Right atrium auricular region (tissue), 2 donors: ENCODE measurements at places on chromosomes 5 and 9.

GRCh38 chr9:21287280-21287679 is 17.8 kb downstream of the IFNA5 start:
- no peak overlapping the region for H3K4me3 ChIP-seq
- no peak for DNase-seq
- H3K36me3 ChIP-seq: no peaks in the 10 kb centered on the region
- H3K27me3 ChIP-seq: no peaks in the 10 kb centered on the region

GRCh38 chr9:115132648-115133047 is 14.7 kb upstream of the TNC start:
- H3K27me3 ChIP-seq: no peaks in the 10 kb centered on the region
- H3K27ac ChIP-seq: no peak overlapping the region
- no peak overlapping the region for H3K4me3 ChIP-seq
- no peaks in the 10 kb centered on the region for H3K4me1 ChIP-seq
- no peaks in the 10 kb centered on the region for H3K36me3 ChIP-seq

DNA sequence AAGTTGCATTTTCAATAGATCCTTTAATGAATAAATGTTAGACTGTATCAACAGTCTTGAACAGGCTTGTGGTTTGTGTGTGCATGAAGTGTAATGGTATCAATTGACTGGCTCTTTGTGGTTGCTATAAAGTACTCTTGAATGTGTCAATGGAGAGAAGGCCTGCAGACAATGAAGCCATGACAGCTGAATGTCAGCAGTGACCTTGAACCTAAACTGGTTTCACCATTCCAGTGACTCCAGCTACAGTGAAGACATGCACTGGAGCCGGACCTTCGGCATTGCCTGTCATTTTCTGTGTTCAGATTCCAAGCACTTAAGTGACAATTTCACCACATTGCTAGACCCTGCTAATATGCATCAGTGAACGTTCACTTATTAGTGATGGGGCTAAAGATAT is 276.0 kb upstream of the TMEM161B start:
- H3K27ac ChIP-seq: no peak overlapping the region
- no peak overlapping the region for H3K4me3 ChIP-seq
- H3K36me3 ChIP-seq: no peaks in the 10 kb centered on the region
- DNase-seq: no peak
- H3K27me3 ChIP-seq: no peaks in the 10 kb centered on the region

DNA sequence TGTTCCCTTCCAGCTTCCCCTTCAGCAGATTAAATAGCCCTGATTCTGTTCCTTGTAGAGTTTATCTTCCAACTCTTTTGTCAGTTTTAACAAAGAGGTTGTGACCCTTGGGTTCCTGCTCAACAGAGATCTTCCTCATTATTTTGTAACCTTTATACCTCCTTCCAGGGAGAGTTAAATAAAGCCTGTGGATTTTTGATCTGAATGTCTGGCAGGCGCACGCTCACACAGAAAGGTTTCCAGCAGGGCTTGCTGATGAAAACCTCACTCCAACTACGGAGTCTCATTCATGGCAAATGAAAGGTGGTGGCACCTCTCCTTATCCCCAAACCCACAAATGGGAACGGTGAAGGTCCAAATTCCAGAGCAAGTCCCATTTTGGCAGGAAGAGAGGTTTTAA is 129.0 kb downstream of the SREK1 start:
- no peak overlapping the region for H3K27ac ChIP-seq
- H3K4me3 ChIP-seq: no peak overlapping the region
- H3K27me3 ChIP-seq: no peaks in the 10 kb centered on the region
- no peaks in the 10 kb centered on the region for H3K36me3 ChIP-seq
- H3K4me1 ChIP-seq: no peaks in the 10 kb centered on the region

DNA sequence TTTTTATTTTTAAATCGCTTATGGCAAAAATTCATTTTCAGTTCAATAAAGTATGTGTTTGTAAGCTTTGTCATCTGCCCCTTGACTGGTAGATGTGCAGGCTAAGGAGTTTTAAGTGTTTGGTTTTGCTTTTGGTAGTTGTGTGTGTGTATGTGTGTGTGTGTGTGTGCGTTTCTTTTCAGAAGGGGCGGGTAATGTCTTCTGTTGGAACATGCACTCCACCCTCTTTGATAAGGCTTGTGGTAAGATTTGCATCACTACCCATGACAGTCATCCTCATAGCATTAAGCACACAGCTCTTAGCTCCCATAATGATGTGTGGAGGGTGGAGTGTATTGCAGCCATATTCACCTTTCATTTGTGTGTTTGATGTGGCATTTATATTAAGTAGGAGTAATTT is 92.1 kb upstream of the FSD1L start:
- H3K36me3 ChIP-seq: no peaks in the 10 kb centered on the region
- H3K4me1 ChIP-seq: no peaks in the 10 kb centered on the region
- no peak overlapping the region for H3K27ac ChIP-seq

DNA sequence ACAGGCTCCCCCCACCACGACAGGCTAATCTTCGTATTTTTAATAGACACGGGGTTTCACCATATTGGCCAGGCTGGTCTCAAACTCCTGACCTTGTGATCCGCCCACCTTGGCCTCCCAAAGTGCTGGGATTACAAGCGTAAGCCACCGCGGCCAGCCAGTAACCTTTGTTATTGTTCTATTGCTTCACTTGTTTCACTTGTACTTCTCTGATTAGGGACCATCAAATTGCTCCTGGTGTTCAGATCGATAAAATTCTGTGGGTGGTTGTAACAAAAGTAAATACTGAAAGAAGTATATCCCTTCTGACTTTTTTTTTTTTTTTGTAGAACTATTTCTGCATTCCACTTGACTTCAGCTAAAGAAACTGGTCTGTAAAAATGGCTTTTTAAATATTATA is 445.5 kb upstream of the CDH10 start:
- H3K4me3 ChIP-seq: no peak overlapping the region
- no peaks in the 10 kb centered on the region for H3K4me1 ChIP-seq
- no peak for DNase-seq

- no peaks in the 10 kb centered on the region for H3K4me1 ChIP-seq
- H3K27ac ChIP-seq: no peak overlapping the region
These were observed 402.3 kb upstream of the ADAMTSL1 start for GRCh38 chr9:18071651-18072060.

DNA sequence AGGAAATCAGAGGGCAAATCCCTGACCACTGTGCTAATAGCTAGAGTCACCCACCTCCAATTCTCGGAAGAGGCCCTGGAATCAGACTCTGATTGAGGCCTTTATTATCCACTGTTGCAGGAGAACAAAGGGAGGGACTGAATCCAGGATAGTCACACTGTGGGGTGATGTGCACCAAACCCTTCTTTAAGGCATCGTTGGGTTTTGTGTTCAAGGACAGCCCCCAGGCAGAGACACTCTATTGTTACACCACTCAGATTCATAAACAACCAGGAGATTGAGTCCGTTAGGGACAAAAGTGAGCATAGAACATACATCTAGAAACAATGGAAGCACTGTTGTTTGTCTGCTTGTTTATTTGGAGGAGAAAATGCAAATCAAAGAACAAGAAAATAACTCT is 124.6 kb upstream of the TBCA start:
- no peak overlapping the region for H3K4me3 ChIP-seq
- no peak overlapping the region for H3K27ac ChIP-seq
- H3K36me3 ChIP-seq: no peaks in the 10 kb centered on the region
- H3K4me1 ChIP-seq: no peaks in the 10 kb centered on the region

DNA sequence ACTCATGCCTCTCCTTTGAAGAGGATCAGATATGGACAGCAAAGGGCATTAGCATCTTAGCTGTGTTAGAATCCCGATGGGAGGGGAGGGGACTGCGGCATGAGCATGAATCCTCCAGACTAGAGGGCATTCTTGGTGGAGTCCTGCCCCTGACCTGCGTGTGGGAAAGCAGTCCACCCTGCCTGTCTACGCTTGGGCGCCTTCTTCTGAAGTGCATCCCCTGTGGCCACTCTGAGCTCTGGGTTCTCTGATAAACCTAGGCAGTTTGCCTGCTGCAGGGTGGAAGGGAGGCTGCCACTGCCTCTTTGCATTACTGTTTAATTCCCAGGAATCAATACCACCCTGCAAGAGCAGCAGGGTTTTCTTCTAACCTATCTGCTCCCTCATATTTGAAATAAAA is 169.3 kb downstream of the INSYN2B start:
- H3K27ac ChIP-seq: no peak overlapping the region
- no peaks in the 10 kb centered on the region for H3K36me3 ChIP-seq
- no peak overlapping the region for H3K4me3 ChIP-seq
- no peaks in the 10 kb centered on the region for H3K27me3 ChIP-seq

DNA sequence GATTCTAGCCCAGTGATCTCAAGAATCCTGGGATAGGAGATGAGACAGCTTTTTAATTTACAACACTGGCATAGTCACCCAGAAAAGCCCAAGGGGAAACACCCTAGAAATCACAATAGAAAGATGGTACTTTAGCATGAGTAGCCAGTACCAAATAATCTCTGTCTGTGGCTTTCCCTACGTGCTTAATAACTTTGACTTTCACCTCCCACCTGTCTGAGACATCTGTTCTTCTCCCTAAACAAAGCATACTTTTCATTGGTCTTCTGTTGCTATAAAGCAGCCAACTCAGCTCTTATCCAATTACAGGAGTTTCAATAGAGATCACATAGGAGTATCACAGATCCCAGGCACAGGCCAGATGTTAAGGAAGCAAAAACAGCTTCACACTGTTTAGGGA is 10.4 kb downstream of the MARCHF3 start:
- no peak overlapping the region for H3K4me3 ChIP-seq
- H3K36me3 ChIP-seq: no peaks in the 10 kb centered on the region
- H3K27ac ChIP-seq: no peak overlapping the region
- H3K4me1 ChIP-seq: no peaks in the 10 kb centered on the region
- no peak for DNase-seq
- no peaks in the 10 kb centered on the region for H3K27me3 ChIP-seq

DNA sequence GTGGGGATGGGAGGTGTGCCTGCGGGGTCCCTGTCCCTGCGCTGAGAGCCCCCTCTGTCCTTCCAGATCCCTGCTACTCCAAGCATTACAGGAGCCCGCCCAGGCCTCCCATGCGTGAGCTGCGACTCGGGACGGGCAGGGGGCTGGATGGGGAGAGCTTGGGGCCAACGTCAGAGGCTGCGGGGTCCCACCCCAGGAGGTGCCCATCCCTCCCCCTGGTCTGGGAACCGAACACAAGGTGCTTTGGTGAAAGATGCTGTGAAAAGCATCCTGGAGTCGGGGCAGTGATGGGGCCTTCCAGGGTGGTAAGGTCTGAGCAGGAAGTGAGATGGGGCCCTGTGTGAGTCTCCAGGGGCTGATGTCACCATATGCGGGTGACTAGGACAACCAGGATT is 2.7 kb downstream of the LCN9 start:
- no peaks in the 10 kb centered on the region for H3K36me3 ChIP-seq
- no peak overlapping the region for H3K27ac ChIP-seq
- no peak for DNase-seq
- no peaks in the 10 kb centered on the region for H3K27me3 ChIP-seq
- H3K4me3 ChIP-seq: no peak overlapping the region
- no peaks in the 10 kb centered on the region for H3K4me1 ChIP-seq

DNA sequence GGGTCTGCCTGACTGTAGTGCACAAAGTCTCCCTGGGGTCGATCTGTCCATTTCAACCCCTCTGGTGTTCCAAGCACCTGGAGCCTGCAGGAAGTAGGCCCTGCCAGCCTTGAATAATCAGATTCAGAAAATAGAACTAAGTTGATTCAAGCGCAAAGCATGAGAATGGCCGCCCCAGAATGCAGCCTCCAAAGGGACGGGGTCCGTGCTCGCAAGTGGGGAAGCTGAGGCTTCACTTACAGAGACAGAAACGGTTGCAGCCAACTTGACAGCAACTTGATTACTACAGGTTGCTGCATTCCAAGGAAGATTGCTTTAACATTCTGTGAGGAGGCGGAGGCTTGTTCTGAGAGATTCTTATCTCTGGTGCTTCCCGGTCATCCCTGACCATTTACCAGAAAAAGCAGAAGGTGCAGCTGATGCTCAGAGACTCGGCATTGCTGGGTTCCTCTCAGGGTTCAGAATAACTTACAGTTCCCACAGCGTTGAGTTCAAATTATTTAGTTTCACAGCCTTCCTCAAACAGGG is 14.9 kb upstream of the LRRC14B start:
- no peaks in the 10 kb centered on the region for H3K36me3 ChIP-seq
- no peaks in the 10 kb centered on the region for H3K4me1 ChIP-seq
- H3K27ac ChIP-seq: no peak overlapping the region

DNA sequence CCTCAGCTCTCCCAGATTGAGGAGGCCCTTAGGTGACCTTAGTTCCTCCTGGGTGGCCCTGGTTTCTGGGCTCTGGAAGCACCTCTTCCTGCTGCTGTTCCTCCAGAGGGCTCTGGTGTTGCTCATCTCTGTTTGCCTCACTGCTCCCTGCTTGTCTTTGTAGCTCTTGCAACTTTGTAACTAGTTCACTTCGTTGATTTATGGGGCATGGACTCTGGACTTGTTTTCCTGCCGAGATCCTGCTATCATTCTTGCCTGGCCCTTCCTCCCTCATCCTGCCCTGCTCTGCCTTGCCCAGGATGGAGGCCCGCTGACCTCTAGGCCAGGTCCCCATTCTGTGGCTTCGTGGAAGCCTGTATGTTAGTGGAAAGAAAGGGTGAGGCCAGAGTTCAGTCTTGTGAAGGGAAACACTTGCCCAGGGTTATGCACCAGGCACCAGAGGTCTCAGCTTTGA is 169.3 kb downstream of the MACROH2A1 start:
- H3K27me3 ChIP-seq: no peaks in the 10 kb centered on the region
- no peaks in the 10 kb centered on the region for H3K4me1 ChIP-seq
- no peaks in the 10 kb centered on the region for H3K36me3 ChIP-seq
- no peak for DNase-seq

DNA sequence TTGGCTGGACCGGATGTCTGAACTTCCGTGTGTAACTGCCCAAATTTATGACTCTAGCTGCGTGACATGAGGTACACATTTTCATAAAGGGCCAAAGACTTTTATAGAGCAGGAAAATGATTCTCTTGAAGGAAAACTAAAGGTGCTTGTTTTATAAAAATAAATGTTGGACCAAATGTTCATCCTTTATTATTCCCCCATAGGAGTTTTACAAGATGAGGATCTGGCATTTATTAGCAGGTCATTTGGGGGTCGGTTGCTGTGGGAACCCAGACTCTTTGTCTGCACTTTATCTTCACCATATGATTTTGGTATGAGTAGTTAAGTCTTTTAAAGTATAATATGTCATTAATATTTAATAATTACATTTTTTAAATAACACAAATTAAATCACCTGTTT is 571.2 kb downstream of the EFNA5 start:
- no peaks in the 10 kb centered on the region for H3K27me3 ChIP-seq
- no peaks in the 10 kb centered on the region for H3K4me1 ChIP-seq
- no peak overlapping the region for H3K4me3 ChIP-seq
- H3K36me3 ChIP-seq: no peaks in the 10 kb centered on the region

DNA sequence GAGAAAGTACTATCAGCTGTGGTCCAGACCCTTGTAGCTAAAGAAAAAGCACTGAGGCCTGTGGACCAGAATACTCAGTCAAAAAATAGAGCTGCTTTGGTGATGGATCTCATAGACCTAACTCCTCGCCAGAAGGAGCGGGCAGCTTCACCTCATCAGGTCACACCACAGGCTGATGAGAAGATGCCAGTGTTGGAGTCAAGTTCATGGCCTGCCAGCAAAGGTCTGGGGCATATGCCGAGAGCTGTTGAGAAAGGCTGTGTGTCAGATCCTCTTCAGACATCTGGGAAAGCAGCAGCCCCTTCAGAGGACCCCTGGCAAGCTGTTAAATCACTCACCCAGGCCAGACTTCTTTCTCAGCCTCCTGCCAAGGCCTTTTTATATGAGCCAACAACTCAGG is 8.9 kb downstream of the RAB24 start:
- no peaks in the 10 kb centered on the region for H3K27me3 ChIP-seq
- H3K4me3 ChIP-seq: no peak overlapping the region
- DNase-seq: no peak

- DNase-seq: no peak
- no peaks in the 10 kb centered on the region for H3K4me1 ChIP-seq
- no peak overlapping the region for H3K4me3 ChIP-seq
- H3K27ac ChIP-seq: no peak overlapping the region
- no peaks in the 10 kb centered on the region for H3K36me3 ChIP-seq
These were observed 55.0 kb upstream of the CPLX2 start for GRCh38 chr5:175816348-175816747.
